Hepatocyte (in vitro differentiated cells): ENCODE measurements at places on chromosomes 1 and 21. TPM values are rescaled to one million over a fixed set of nuclear protein-coding genes. Genes with fewer than 3 reads are reported as not detected.

GRCh38 chr1:45037456-45037855 lies 25.4 kb downstream of the UROD start:
- DNase-seq = peak; percentile 44

GRCh38 chr1:207486198-207486597 lies 9.8 kb upstream of the CR1 start:
- no peak for DNase-seq

DNA sequence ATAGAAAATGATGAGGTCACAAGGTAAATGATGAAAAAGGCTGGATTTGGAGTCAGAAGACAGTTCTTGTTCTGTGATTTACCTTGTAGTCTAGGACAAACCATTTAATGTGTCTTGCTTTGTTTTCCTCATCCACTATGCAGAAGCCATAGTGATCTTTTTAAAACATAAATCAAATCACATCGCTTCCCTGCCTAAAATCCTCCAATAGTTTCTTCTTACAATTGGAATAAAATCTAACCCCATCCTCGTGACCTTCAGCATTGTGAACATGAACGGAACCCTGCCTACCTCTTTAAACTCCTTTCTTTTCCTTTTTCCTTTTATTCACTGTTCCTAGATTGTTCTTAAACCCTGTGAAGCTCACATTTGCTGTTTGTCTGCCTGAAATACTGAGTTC lies 204.9 kb upstream of the SAMSN1 start:
- no peak for DNase-seq

The DAB1 gene
- total RNA-seq = 36.7 and 37.6 TPM in 2 replicates

The RHD gene
- total RNA-seq = not detected in 2 replicates
